ENCODE measurements at places on chromosomes 7 and 10.

- DNase-seq: no peak
Measured at GRCh38 chr10:97002670-97003069, 170.6 kb downstream of the LCOR start.

DNA sequence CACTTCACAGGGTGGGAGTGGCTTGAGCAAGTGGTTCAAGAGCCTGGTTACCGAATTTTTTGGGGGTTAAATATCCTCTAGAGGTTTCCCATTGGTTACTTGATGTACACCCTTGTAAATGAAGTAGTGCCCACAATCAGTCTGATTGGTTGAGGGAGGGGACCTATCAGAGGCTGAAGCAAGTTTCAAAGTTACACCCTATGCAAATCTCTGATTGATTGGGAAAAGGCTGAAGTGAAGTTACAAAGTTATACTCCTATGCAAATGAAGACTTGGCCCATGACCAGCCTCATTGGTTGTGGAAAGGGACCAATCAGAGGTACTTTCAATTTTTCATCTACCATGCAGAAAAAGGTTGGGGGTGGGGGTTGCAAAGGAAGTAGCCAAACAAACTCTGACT, 34.7 kb downstream of the UBE2D4 start:
- no peak for DNase-seq

DNA sequence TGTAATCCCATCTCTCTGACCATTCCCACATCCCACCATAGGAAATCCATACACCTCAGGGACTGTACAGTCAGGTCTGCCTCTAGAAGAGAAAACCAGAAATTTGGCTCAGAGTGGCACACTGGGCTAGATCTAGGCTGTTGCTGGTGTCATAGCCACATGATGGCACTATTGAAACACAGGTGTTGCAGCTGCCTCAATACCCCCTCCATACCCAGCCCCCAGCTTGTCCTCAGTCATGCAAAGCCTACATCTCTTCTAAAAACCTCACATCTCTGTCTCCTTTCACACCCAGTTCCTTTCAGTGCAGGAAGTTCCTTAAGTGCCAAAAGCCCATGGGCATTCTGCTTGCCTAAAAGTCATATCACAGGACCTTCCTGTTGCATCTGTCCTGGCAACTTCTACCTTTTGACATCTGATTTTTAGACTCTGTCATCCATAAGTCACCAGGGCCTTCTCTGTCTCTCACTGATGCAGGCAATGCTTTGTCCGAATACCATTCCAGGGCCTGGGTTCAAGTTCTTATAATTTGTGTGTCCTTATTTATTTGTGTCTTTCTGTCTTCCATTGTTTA, 27.0 kb upstream of the HIBADH start:
- DNase-seq: no peak

- no peak for DNase-seq
Measured at GRCh38 chr7:35277359-35277758, 23.5 kb upstream of the TBX20 start.

DNA sequence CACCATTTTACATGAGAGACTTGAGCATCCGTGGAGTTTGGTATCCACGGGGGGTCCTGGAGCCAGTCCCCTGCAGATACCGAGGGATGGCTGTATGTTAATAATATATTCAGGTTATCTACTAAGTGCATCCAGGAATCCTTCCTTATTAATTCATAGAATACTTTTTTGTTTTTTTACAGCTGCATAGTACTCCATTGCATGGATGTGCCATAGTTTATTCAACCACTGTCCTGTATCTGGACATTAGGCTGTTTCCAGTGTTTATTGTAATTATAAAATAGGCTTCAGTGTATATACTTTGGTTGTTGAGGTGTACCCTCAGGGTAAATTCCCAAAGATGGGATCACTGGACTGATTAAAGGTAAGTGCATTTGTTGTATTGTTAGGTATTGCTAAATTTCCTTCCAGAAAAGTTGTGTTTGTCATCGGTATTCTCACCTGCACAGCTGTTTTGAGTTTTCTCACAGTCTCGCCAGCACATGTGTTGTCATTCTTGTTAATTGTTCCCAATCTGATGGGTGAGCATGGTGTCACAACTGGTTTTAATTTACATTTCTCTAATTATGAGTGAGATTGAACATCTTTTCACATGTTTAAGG, 55.1 kb downstream of the INPP5F start:
- DNase-seq: no peak

GRCh38 chr7:117942780-117943179, 69.5 kb upstream of the CTTNBP2 start:
- no peak for DNase-seq

DNA sequence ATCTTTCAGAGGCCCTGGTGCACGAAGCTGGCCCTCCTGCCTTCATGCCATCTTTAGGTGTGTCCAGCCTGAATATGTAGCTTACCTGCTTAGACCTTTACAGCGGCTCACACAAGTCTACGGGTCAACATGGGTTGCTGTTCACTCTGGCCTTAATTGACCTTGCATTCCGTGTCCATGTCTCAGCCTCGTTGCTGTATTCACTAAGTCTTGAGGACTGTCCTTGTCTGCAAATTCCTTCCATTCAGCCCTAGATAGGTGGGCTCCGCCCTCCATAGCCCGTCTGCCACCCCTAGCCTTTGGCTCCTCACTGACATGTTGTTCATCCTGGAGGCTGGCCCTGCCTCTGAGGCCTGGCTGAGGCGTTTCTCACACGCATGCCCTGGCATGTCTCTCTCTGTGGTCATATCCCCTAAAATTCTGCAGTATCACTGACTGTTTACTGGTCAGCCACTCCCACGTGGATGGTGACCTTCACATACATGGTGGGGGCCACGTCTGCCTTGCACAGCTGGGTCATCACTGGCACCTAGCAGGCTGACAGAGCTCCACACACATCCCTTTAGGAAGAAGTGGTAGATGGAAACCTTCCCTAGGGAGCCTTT, 394.1 kb upstream of the MKI67 start:
- no peak for DNase-seq

- no peak for DNase-seq
Measured at GRCh38 chr10:120017733-120018417, 125.3 kb downstream of the SEC23IP start.

- DNase-seq: no peak
Measured at GRCh38 chr10:48661441-48661840, 23.2 kb upstream of the WDFY4 start.

- no peak for DNase-seq
Measured at GRCh38 chr10:48541144-48541795, 63.6 kb downstream of the ARHGAP22 start.

GRCh38 chr7:147136352-147136751, 1019.8 kb downstream of the CNTNAP2 start:
- DNase-seq: no peak

DNA sequence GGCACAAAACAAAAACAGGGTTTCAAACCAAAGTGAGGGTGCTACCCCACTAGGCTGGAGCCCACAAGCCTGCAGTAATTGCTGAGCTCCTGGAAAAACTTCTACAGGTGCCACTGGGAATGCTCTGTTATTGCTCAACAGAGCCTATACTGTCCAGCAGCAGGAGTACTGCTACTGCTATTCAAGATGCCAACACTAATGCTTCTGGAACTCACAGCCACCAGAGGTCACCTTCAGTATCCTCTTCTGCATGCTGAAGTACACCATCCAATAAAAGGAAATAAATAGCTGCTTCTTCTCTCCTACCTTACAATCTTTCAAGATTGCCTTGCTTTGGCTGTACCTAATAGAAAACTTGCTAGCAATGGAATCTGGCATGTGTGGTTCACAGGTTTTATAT, 222.0 kb downstream of the LRRN3 start:
- DNase-seq: no peak

- no peak for DNase-seq
Measured at GRCh38 chr7:21054427-21055112, 267.9 kb upstream of the SP8 start.

DNA sequence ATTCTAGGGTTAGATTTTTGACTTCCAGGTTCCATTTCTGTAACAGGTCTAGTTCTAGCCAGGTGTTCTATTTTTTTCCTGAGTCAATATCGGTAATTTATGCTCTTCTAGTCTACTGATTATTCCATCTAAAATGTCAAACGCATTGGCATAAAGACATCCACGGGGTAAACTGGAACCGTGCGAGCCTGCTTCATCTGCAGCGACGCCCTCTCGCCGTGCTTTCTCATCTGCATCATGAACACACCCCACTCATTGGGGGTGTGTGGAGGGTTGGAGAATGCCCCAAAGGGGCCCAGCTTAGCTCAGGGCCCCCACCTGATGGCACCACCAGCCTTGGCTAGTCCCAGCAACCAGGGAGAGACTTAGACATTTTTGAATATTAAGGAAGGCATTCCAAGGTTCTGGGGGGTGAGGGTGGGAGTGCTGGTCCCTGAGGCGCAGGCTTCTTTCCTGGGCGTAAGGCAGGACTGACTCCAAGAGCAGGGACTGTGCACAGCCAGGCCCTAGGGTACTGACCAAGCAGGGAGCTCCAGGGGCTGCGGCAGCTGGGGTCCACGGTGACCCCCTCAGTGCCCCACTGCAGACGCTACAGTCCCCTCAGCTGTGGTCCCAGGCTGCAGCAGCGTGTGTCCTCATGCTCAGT, 12.9 kb upstream of the CRYGN start:
- DNase-seq: no peak

DNA sequence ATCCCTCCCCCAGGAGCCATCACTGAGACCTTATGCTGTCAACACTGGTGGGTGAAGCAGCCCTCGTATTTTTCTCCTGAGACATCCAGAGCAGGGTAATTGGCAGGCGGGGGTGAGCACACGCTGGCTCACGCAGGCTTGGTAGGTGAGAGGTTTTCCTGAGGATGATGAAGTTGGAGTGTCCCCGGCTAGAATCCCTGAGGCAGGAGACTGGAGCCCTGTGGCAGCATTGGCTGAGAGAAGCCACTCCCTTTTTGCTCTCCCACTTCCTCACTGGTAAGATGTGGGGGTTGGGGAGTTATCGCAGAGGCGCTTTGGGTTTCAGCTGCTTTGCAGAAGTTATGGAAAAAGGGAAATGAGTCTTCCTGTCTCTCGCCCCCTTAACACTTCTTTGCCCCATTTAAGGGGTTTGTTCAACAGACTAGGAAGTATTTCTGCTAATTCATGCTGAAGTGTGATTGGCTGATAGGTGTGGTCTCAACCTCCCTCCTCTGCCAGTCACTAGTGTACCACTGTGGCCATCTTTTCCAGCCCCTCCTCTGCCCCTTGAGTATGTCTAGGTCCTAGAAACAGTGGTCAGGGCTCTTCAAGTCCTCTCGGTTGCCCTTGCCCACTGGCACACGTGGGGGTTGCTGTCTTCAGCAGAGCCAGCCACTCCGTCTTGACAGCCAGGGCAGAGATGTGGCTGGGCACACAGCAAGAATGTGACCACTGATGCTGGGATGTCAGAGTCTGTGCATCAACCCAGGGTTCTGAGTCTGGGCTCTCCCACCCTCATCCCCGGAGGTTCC, 5.7 kb downstream of the ARPC1B start:
- DNase-seq: peak; percentile 24

DNA sequence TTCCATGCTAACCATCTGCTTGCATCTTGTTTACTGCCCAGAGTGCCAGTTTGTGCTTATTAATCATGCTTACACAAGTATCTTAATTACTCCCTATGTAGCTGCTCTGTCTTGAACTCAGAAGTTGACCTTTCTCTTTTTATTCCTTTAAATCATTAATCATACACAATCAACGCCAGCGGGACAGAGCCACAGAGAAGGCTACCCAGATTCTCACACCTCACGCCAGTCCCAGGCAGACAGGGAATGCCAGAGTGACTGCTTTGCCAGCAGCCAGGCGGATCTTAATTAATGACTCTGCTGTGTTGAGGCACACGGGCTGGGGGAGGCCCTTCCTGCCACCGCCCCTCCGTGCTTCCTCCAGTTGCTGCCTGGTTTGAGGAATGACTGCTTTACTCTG, 229.4 kb downstream of the LRMDA start:
- DNase-seq: no peak

DNA sequence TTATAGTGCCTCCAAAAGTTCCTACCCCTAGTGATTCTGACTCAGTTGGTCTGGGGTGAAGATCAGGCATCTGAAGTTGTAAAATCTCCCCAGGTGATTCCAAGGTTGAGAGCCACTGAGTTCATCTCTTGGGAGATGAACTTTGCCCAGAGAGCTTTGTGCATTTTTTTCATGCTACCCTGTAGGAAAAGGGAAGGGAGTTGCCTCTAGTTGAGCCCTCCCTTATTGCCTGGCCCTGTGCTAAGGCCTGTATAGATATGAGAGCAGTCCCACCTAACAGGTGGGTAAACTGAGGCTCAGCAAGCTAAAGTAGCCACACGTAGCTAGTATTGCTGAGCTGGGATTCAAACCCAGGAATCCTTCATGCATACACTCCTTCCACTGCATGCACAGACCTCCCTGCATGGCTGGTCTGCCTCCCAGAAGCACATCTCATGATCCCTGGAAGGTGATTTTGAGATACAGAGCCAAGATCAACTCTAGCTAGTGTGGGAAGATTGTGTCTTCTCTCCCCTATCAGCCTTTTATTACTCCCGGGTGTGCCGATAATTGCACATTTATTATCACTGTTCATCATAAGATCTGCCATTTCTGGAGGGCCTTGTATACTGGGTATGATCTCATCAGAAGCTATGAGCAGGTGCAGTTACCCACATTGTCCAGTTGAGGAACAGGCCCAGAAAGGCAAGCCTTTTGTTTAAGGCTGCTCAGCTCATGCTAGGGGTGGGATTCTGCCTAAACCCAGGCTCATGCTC, 47.0 kb downstream of the TBATA start:
- no peak for DNase-seq

- no peak for DNase-seq
Measured at GRCh38 chr7:30782690-30783089, 11.5 kb downstream of the MINDY4 start.

- no peak for DNase-seq
Measured at GRCh38 chr7:11427686-11428273, 404.2 kb downstream of the THSD7A start.

DNA sequence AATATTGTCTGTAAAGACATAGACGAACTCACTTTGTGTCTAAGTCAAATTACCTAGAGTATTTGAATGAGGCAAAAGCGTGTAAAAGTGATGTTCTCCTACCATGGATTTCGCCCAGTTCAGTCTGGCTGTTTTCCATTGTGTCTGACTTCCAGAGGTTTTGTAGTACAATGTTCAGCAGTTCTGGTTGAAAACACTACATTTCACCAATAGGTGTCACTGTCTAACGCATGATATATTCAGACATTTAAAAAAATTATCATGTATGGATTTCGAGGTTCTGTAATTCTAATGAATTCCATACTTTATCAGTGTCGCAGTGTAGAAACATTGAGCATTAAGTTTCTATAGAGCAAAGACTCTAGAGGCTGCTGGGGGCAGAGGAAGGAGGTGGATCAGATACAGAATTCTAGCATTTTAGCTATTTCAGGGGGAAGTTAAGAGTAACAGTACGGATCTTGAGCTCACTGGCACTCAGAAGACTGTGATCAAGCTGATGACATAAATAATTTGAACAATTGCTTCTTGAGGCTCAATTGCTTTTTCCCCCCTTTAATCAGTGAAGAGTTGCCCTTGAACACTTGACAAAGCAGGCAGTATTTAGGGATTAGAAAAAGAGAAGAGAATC, 196.9 kb upstream of the RHOBTB1 start:
- DNase-seq: no peak

GRCh38 chr7:136303162-136303561, 326.0 kb upstream of the MTPN start:
- DNase-seq: no peak

GRCh38 chr7:47535704-47536628, 45.9 kb downstream of the TNS3 start:
- DNase-seq: no peak

GRCh38 chr10:6678211-6678803, 98.2 kb upstream of the PRKCQ start:
- peak; percentile 53 for DNase-seq

GRCh38 chr10:89037096-89037495, 46.5 kb downstream of the FAS start:
- DNase-seq: no peak
